ENCODE measurements at places on chromosomes 1 and 21.
A peak's percentile ranks its signal among the peaks of the same experiment; 100 is the strongest.

- DNase-seq: no peak
Measured at GRCh38 chr1:178341261-178341956, 155.4 kb downstream of the CLEC20A start.

DNA sequence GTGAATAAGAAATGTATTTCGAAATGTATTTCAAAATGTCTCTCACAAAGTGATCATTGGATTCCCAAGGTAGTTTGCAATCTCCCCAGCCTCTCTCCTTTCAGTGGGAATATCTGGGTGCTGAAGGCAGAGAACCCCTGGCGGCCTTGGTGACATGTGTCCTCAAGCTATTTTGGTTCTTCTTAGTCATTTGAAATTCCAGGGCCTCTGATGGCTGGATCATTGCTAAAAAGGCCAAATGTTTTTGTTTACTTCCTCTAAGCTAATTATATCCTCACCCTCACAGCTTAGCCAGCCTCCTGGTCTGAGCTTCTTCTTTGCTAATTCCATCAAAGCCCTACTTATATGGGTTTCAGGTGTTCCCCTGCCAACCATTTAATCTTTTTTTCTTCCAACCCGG, 71.2 kb downstream of the LRRC40 start:
- no peak for DNase-seq

DNA sequence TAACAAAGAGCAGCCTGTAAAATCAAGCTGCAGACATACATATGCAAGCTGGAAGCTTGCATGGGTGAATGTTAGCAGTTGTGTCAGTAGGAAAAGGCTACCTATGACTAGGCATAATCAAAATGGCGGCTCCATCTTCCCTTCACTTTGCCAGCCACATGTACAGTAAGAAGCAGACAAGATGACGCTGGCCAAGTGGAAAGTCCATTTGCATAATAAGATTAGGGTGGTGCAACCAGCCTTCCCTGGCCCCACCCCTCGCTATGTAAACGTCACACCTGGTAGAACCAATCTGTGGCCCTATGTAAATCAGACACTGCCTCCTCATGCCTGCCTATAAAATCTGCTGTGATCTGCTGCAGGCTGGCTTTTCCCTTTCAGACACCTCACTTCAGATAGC, 171.9 kb upstream of the USP25 start:
- no peak for DNase-seq

GRCh38 chr1:147723691-147724323, 36.6 kb downstream of the GJA5 start:
- no peak for DNase-seq

- DNase-seq: no peak
Measured at GRCh38 chr1:1776672-1777582, 1.3 kb downstream of the NADK start.

DNA sequence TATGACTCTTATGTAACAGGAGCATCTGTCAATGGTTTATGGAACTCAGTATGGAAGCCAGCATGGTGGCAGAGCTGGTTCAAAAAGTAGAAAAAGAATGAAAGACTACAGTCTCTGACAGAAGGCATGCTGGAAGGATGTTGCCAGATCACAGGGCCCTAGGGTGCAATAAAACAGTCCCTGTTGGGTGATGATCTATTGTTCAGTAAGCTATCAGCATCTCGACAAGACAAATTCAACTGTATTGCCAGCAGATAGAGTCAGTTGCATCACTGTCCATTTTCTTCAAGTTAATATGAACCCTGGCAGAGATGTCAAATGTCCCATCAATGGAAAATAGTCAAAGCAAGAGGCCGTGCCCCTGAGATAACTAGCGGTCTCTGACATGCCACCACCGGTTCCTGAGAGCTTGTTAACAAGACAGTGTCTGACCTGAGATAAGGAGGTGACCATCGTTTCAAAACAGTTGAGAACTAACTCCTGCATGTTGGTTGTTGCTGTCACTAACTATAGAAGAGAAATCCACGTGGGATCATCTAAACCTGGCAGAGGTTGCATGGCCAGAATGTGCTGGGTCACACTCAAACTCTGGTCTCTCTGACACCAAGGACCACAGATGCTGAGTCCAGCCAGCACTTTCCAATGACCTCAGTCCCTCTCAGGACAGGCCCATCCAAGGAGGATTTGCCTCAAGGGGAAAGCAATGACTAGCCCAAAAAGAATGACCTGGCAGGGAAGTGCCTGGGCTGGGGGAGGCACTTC, 125.9 kb downstream of the RIPK4 start:
- DNase-seq: no peak

DNA sequence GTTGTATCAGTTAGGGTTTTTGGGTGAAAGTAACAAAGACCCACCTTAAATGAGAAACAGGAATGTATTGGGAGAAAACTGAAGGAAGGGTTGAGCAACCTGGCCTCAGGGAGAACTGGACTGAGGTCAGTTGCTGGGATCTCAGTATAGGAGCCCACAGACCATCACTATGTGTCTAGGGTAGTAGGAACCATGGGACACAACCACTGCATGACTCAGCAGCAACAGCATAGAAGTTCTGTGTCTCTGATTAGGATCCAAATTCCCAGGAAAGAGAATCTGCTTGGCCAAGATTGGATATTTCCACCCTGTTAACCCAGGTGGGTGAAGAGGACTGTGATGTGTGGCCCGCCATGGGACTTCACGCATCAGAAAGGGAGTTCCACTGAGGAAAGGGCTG, 102.2 kb upstream of the RAB3GAP2 start:
- DNase-seq: no peak

GRCh38 chr1:247605286-247605685, at the start of gene OR2G3:
Gene OR2G3 (plus strand): TSS chr1:247605586. CDS start chr1:247605586, 0 bp downstream.
- no peak for DNase-seq

- DNase-seq: no peak
Measured at GRCh38 chr1:96865731-96866685, 144.4 kb downstream of the PTBP2 start.

- peak; percentile 70 for DNase-seq
Measured at GRCh38 chr1:25566730-25567341, 23.4 kb downstream of the LDLRAP1 start.

DNA sequence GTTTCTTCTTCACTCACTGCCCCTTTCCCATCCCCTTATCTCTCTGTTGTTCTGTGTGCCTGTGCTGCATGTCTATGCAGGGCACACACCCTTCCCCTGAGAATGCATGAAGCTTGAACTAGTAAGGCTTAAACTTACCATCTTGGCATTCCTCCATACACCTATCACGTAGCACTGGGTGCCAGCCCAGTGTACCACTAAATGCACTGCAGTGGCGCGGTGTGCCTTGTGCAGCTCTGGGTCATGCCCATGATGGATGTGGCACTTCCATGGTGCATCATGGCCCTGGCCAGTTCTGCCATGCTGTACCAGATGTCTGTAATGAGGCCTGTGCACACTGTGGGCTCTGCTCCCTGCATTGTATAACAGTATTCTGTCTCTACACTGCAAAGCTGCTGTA, 10.7 kb downstream of the PTPRU start:
- DNase-seq: no peak

DNA sequence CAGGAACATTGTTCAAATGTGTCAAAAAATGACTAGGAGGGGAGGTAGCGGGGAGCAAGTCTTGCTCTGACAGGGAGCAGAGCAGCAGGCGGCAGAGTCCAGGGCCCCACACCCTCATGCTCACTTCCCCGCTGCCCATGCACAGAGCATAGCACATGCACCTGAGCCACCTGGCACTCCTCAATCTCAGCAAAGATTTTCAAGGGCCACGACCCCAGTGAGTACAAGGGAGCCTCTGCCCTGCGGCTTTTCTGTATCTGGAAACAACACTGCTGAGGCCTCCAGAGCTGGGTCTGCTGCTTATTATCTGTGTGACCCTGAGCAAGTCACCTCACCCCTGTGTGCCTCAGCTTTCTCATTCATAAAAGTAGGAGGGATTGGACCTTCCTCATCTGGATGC, 1.1 kb upstream of the GJB3 start:
- no peak for DNase-seq

- DNase-seq: no peak
Measured at GRCh38 chr1:90200646-90201205, 205.8 kb downstream of the ZNF326 start.

DNA sequence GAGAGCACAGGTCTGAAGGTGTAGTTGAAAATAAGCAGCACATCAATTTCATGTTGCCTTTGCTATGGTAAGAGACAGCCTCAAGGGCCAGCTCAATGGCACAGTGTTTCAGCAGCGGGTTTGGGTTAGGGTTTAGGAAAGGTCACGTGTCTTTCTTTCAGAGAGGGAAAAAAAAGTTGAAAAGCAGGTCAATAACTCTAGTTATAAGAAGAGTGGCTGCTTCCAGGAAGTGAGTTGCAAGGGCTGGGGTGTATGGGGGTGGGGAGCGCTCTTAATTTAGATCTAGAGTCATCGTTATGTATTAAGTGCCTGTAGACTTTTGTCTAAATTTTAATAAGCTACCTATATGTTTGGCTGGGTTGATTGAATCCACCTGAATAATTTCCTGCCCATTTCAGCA, 118.5 kb upstream of the SPAG17 start:
- no peak for DNase-seq

- no peak for DNase-seq
Measured at GRCh38 chr21:35547946-35548774, 499.1 kb upstream of the RUNX1 start.

- DNase-seq: no peak
Measured at GRCh38 chr1:231940116-231940515, 313.5 kb downstream of the DISC1 start.

- peak; percentile 97 for DNase-seq
Measured at GRCh38 chr1:171898941-171899340, 57.6 kb downstream of the DNM3 start.

DNA sequence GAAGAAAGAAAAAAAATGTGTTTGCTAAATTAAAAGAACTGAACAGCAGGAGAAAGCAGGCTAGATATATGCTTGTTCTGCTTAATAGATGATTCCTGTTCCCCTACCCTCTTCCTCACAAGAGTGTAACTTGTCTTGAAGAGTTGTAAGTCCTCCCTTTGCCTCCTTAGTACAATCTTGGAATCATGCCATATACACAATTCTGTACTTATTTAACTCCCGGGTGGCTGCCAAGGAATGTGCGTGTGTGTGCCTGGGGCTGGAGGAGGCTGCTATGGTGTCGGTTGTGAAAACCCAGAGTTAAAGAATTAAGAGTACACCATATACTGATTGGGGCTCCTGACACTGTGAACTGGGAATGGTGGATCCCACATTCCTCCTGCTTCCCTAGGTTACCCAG, 194.2 kb downstream of the SIPA1L2 start:
- DNase-seq: no peak

DNA sequence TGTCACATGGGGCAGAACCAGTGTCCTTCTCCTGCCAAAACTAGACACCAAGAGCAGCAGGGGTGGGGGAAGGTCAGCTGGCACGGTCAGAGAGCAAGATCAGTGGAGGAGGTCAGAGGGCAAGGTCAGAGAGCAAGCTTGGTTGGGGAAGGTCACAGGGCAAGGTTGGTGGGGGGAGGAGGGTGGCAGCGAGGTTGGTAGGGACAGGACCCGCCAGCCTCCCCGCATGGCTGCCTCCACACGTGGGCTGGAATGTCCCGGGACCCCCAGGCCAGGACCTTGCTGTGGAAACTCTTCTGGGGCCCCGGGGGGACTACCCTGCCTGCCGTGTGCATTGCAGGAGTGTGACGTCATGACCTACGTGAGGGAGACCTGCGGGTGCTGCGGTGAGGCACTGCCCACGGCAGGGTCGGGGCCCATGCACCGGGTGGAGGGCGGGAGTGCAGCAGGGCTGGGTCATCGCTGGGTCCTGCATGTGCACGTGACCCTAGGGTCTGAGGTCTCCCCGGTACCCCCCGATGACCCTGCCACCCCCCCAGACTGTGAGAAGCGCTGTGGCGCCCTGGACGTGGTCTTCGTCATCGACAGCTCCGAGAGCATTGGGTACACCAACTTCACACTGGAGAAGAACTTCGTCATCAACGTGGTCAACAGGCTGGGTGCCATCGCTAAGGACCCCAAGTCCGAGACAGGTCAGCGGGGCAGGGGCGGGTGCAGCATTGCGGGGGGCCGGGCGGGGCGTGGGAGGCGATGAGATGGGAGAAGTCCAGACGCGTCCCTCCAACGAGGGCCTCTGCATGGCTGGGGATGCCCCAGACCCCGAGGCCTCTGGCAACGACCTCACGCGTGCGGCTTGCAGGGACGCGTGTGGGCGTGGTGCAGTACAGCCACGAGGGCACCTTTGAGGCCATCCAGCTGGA, 27.3 kb downstream of the COL6A2 start:
- no peak for DNase-seq

DNA sequence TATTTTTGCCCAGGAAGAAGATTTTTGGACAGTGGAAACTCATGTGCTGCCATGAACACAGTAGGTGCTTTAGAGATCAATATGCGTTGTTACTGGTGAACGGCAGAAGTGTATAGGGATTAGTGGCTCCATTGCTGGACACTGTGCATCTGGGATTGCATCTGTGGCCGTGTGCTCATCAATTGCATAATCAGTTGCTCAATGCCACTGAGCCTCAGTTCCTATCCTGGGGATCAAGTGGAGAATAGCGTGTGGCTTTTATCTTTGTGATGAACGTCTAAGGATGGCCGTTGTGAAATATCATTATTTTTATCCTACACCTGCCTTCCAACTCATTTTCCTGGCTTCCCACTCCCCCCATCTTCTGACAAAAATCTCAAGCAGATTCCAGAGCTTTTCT, 5.4 kb downstream of the TNN start:
- no peak for DNase-seq

GRCh38 chr1:171817511-171818265, 23.6 kb upstream of the DNM3 start:
- DNase-seq: peak; percentile 45

DNA sequence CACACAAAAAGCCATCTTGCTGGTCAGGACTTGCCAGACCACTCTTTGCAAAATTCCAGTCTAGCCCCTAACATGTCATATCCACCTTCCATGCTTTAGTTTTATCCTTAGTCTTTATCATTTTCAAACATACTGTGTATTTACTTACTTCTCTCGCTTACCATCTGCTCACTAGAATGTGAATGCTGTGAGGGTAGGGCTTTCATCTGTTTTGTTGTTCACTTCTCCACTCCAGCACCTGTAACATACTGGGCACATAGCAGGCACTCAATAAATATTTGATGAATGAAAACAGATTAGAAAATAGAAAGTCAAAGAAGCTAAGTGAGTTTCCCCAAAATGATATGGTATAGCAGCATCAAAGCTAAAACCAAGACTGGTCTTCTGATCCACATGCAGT, 79.9 kb downstream of the OLFML2B start:
- no peak for DNase-seq

- DNase-seq: no peak
Measured at GRCh38 chr1:234881893-234882771, 246.5 kb downstream of the TOMM20 start.

DNA sequence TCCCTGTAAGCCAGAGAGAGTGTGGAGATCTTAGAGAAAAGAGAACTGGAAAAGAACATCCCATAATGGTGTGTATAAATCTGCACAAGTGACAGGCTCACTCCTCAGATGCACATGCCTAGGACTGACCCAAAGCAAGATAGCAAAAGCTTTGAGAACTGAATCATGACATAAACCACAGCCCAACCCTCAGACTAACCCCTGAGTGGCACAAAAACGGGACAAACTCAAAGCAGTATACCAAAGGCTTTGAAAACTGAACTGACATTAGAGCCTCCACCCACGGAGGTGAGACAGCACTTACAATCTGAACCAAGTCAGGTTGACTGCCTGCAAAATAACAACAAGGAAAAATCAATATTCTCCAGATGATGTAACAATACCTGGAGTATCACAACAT, 70.8 kb downstream of the TIAM1 start:
- no peak for DNase-seq

Data from putamen (tissue), 1 donor.